Fibroblast of villous mesenchyme (primary cell): ENCODE measurements at places on chromosomes 2 and 18. TPM values are rescaled to one million over a fixed set of nuclear protein-coding genes. Genes with fewer than 3 reads are reported as not detected.
A peak's percentile ranks its signal among the peaks of the same experiment; 100 is the strongest.

GRCh38 chr18:32349728-32350395 lies 120.8 kb downstream of the GAREM1 start:
- DNase-seq: peak; percentile 86

DNA sequence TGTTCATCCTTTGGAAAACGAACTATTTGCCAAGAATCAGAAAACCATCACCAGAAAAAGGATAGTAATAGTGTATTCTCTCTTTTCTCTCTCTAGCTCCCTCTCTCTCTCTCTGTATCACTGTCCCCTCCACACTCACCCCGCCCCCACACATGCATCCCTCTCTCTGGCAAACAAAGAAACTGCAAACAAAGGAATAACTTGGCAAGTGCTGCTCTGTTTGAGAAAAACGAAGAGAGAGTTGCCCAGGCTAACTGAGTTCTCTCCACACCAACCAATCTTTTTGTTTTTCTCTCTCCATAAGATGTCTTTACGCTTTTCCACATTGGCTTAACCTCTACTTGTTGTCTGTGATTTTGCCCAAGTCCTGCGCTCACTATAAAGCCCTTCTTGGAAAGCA lies 316.2 kb downstream of the EPHA4 start:
- DNase-seq: no peak

GRCh38 chr2:43848214-43848613 lies 9.4 kb downstream of the ABCG8 start:
- peak; percentile 71 for DNase-seq

GRCh38 chr2:165573534-165574461 lies 104.3 kb downstream of the CSRNP3 start:
- DNase-seq: peak; percentile 5

GRCh38 chr2:28547223-28547860 lies 51.5 kb downstream of the PLB1 start:
- no peak for DNase-seq

GRCh38 chr2:72669121-72669520 lies 156.7 kb downstream of the EXOC6B start:
- DNase-seq: peak; percentile 64

DNA sequence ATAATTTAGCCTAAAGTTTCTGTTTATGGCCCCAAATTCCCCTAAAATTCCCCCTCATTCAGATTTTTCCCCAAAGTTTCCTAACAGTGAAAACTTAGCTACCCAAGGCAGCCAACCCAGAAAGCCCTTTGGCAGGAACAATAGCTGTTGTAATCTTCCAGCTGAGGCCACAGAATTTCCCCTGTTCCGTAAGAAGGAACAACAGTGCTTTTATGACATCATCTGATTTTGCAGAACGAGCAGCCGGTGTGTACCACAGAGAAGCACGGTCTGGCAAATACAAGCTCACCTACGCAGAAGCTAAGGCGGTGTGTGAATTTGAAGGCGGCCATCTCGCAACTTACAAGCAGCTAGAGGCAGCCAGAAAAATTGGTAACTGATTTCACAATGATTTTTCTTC lies 6.3 kb downstream of the TNFAIP6 start:
- no peak for DNase-seq

Gene NETO1
- 0.64 and 5.6 TPM in 2 replicates for total RNA-seq

Gene SLC16A14
- 1.3 and 3.5 TPM in 2 replicates for total RNA-seq

Gene RAPGEF4
- 1.3 and 2.6 TPM in 2 replicates for total RNA-seq

Gene TRIP12
- 235 and 335 TPM in 2 replicates for total RNA-seq
